Psoas muscle (tissue), 8 donors: ENCODE measurements at places on chromosomes 7 and 10.

- DNase-seq: peak; percentile 75
These were observed 2.0 kb upstream of the PCOLCE start for GRCh38 chr7:100599911-100600729.

- DNase-seq: no peak
These were observed 18.2 kb downstream of the PRF1 start for GRCh38 chr10:70584366-70584765.

DNA sequence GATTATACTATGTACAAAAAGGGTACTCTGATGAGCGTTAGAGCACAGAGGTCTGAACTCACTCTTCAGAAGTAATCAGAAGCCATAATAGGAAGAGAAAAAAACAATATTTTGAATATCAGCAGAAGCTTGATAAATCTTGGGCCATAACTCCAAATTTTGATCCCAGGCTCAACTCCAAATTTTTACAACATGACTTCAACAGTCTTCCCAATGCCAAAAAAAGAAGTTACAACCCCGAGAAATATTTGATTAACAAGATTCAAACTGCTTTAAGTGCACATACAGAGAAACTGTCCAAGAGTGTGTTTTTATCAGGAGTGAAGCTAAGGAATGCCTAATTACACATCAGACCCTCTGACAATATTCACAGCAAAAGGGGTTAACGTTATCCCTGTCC lies 7.5 kb downstream of the MPP7 start:
- DNase-seq: no peak

DNA sequence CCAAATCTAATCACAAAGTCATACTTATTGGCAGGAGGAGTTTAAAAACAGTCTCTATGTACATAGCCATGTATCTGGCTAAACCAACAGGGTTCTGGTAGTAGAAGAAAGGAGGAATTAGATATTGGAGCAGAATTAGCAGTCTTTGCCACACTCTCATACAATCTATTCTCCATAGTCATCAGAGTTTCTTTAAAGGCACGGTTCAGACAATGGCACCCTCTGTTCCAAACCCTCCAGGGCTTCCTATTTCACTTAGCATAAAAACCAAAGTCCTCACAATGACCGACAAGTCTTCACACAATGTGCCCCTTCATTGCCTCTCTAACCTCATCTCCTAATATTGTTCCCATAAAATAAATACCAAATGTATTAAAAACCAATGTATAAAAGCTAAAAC lies 12.7 kb downstream of the ZNF438 start:
- DNase-seq: no peak

- no peak for DNase-seq
These were observed 36.3 kb downstream of the SUFU start for GRCh38 chr10:102540023-102540422.

DNA sequence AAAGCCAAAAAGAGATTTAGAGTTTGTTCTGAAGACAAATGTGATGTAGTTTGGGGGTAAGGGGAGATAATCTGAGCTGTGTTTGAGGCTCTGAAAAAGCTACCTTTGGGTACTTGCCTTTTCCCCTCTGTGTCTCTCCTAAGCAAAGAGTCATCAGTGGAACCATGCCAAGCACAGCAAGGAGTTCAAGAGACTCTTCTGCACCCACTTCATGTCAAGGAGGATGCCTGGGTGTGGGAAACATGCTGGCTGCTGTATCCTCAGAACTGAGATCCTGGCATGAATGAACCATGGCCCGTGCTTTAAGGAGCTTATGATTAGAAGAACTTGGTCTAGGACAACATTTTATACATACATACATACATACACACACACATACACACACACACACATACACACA lies 142.9 kb downstream of the NOC3L start:
- DNase-seq: no peak

- no peak for DNase-seq
These were observed 23.8 kb upstream of the GSDME start for GRCh38 chr7:24781106-24781505.

DNA sequence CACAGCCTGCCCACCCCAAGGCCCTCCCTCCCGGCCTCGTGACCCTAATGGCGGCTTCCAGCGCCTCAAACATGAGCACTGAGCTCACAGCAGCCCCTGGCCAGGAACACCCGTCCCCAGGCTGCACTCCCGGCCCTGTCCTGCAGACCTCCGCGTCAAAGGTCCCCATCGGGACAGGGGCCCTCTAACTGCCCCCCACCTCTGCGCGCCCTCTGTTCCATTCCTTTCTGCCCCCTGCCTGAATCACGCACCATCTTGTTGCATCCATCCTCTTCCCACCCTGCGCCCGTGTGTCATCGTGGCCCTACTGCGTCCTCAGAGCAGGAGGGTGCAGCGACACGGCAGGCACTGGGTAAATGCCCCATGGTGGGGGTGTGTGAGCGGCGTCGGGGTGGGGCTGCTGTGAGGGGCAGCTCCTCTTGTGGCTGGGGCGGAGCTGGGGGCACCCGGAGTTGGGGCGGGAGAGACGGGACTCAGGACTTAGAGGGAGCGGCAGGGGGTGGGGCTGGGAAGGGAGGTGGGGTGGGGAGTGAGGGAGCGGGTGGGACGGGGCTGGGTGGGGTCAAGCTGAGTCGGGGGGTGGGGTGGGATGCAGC lies 13.4 kb downstream of the SLC29A4 start:
- no peak for DNase-seq

GRCh38 chr10:46255801-46256747 lies 30.7 kb upstream of the ANTXRL start:
- DNase-seq: peak; percentile 61

GRCh38 chr10:112721080-112721698 lies 228.9 kb upstream of the TCF7L2 start:
- no peak for DNase-seq

DNA sequence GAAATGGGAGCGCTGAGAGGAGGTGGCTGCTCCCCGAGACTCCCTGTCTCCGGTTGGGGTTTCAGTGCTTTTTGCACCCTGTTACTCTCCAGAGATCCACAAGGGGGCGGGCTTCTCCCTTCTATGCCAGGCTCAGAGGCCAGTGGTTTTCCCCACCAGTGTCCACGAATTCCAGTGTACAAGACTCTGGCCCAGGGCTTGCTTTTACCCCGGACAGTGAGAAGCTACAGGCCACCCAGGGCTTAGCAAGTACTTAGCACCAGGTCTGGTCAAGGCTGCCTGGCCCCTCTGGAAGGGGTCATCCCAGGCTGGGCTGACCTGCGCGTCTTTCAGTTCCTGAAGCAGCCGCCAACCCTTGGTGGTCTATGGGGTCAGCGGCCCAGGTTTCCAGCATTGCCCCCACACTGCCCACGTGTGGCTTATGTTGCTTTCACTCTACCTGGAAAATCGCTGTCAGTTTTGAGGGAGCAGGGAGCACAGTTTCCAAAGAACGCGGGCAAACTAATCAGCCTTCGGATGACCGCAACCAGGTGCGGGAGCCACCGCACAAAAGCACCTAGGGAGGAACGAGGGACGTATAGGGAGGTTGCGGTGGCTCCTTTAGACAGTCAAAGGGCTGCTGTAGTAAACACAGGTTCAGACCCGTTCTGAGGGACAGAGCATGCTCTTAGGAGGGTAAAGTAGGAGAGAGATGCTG lies 6.8 kb downstream of the CYP26A1 start:
- no peak for DNase-seq

GRCh38 chr7:88347517-88347916 lies 40.8 kb upstream of the STEAP4 start:
- no peak for DNase-seq

GRCh38 chr7:39741942-39742623 lies 118.7 kb downstream of the RALA start:
- no peak for DNase-seq

DNA sequence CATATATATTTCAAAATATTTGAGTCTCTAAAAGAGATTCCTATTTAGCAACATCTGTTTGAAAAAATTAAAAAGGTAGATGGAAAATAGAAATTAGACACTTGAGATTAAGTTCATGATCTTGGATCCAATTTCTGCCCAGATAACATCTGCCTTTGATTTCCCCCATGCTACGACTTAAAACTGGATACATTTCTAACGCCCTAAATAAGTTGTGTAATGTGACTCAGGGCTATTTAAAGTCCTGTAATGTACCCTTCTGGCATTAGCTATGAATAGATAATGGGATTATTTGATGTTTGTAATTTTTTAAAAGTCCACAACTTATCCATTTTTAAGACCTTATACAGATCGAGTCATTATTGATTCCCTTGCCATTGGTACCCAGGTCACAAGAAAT lies 23.4 kb downstream of the CFAP43 start:
- no peak for DNase-seq

GRCh38 chr10:93079663-93080349 lies 6.1 kb downstream of the CYP26A1 start:
- no peak for DNase-seq

DNA sequence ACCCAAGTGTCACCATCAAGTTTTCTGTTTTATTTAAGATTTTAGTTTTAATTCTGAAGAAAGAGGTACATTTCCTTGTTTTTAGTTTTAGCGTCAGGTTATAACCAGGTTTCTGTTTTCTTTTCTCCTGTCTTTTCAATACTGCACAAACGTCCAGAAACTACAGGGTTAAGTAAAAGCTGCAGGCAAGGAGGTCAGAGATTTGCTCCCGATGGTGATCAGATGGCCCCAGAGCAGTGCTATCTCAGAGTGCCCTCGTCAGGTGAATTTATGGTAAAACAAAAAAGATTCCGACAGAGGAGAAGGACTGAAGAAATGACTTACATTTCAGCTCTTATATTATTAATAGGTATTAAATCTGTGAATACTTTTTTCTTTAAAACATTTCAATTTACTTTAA lies 128.2 kb downstream of the STRA8 start:
- no peak for DNase-seq

DNA sequence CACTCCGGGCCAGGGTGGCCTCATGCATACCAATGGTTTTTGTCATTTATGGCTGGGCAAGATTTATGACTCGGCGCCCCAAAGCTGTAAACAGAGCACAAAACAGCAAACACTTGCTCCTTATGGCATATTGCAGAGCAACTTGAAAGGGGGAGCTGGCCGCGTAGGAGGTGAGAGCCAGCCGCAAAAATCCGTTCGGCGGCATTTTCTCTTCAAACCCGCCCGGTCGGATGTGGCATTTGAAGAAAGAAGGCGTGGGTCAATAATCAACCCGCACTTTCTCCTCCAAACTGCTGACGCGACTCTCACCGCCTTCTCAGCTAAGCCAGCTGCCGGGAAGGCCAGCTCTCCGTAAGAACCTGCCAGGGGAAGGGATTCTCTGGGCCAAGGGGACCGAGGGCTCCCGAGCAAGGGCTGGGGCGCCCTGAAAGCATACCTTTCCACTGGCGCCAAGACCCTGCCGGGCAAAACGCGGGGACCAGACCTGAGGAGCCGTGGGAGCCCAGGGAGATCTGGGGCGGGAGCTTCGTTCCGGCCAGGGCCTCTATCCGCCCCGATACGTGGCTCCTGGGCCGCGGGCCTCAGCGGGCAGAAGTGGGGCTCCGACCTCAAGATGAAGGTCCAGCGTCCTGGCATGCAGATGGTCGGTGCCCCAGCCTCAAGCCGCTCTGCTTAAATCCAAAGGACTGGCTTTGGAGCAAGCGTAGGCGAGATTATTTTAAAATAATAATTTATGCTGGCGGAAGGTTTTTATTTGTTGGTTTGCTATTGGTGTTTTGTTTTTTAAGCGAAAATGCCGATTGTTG lies 12.9 kb upstream of the HOXA2 start:
- DNase-seq: peak; percentile 49

DNA sequence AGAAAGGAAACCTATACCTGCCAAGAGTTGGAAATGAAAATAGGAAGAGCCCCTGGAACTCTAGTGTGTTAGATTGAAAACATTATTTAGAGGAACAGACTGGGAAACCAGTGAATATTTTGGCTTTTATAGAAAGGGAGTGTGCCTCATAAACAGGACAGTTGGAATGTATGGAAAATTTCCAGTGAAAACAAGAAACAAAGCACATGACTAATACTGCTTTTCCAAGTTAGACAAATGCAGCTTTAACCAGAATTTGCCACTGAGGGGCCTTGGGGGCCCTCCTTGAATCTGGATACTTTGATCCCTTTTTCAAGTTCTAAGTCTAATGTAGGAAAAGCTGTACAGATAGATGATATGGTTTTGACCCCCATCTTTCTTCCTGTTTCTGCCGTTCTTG lies 21.2 kb downstream of the ITGB8 start:
- no peak for DNase-seq

- no peak for DNase-seq
These were observed 424.8 kb downstream of the MDFIC start for GRCh38 chr7:115346685-115347084.

DNA sequence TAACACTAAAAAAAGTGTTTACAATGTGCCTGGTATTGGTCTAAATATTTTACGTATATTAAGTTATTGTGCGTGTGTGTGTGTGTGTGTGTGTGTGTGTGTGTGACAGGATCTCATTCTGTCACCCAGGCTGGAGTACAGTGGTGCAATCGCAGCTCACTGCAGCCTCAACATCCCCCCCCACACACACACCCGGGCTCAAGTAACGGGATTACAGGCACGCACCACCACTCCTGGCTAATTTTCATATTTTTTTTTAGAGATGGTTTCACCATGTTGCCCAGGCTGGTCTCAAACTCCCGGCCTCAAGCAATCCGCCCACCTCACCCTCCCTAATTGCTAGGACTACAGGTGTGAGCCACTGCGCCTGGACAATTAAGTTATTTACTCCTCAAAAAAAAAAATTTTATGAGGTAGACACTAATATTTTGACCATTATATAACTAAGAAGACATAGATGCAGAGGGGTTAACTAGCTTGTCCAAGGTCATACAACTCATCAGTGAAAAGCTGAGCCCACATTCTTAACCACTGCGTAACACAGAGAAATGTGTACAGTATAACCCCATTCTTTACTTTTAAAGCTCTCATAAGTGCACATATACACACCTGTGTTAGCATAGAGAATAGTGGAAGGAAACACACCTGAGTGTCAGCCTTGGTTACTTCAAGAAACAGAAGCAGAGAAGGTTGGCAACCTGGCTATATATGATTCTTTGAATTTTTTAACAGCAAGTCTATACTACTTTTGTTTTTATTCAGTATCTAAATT lies 35.0 kb downstream of the DNAJC12 start:
- no peak for DNase-seq

- DNase-seq: no peak
These were observed 153.7 kb downstream of the NRBF2 start for GRCh38 chr10:63286754-63287264.

DNA sequence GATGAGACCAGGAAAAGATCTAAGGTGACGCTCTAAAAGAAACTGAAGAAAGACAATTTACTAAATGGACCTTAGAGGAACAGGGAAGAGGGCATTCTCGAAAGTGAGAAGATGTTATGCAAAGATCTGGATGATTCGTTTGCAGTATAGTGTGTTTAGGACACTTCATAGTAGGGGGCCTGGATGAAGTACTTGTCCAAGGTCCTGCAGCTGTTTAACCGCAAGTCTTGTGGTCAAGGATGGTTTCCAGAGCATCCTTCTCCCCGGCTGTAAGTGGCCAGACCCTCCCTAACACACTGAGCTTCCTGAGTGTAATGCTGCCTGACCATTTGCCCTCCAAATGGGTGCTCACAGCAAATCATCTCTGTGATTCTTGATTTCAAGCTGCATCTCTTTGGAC lies 101.6 kb downstream of the XPNPEP1 start:
- no peak for DNase-seq

- DNase-seq: no peak
These were observed 400.0 kb upstream of the FZD8 start for GRCh38 chr10:36042135-36042534.

GRCh38 chr10:100014071-100014762 lies 4.5 kb upstream of the DNMBP start:
- DNase-seq: no peak

- no peak for DNase-seq
These were observed 137.7 kb downstream of the ZMIZ1 start for GRCh38 chr10:79206300-79207095.
